ENCODE measurements at places on chromosomes 12 and 14.

DNA sequence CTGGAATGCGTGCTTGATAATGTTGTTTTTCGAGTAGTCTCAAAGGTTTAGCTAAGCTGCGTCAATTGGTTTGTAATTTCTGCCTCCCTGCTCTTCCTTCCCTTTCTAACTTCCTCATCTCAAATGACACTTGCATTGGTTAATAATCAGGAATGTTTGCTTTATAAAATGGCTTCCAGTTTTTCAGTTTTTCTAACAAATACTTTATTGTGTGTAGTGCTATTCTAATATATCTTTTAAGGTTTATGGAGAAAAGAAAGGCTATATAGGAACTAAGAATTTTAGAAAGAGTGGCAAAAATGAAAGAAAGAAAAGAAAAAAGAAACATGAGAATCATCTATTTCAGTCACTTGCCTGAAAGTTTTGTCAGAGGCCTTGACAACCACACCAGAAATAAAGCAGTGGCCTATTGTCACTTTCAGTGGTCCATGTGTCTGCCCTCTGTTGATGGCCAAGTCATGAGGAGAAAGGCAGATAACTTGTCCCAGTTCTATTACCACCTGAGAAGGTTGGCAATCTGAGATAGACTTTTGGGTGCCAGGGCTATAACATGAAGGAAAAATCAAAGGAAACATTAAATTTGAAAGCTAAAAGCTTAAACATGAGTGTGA is 221.9 kb upstream of the KITLG start:
- no peak for DNase-seq

GRCh38 chr14:54353694-54354093 is 43.1 kb upstream of the CDKN3 start:
- DNase-seq = no peak

GRCh38 chr12:113186033-113186365 is 478 bp downstream of the RITA1 start:
- DNase-seq = no peak

GRCh38 chr12:91882910-91883309 is 262.7 kb downstream of the BTG1 start:
- no peak for DNase-seq

GRCh38 chr12:79555028-79555925 is 135.5 kb downstream of the PAWR start:
- no peak for DNase-seq

GRCh38 chr12:77795699-77796098 is 35.0 kb upstream of the NAV3 start:
- no peak for DNase-seq

- no peak for DNase-seq
Observed at GRCh38 chr14:71398450-71398849, 491.2 kb downstream of the PCNX1 start.

DNA sequence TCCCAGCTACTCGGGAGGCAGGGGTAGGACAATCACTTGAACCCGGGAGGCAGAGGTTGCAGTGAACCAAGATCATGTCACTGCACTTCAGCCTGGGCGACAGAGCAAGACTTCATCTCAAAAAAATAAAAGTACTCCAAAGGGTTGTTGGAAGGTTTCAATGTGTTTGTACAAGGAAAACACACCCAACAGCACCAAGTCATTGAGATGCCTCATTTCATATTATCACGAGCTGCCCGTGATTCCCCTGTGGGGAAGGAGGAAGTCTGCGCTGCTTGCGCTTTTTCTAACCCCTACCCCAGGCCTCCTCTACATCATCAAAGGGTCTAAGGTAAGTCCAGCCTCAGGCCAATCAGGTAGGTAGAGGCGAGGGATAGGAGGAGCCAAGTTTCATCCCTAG is 73.6 kb downstream of the KDM2B start:
- no peak for DNase-seq

- DNase-seq = no peak
Observed at GRCh38 chr12:86134561-86134960, 121.6 kb downstream of the MGAT4C start.

DNA sequence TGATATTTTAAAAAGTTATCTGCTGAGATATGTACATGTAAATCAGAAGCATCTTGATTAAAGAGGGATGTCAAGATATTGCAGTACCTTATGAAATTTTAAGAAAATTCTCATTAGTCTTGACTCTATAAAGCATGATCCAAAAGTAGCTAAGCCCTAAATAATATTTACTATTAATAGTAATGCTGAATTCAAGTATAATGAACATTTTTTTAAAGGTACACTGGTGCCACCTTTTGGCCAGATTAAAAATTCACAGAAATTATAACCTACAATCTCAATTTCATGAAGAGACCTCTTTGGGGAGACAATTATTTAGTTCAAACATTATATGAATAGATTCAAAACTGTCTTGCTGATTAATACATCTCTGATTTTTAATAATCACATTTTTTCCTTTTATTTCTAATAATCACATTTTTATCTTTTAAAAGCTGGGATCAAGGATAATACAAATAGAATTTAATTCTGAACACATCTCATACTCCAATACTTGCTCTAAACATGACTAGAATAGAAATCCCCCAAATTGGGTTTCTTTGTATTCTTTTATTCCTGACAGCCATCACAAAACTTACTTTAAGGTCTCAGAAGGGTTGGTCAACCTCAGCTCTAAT is 13.4 kb downstream of the AKAP5 start:
- no peak for DNase-seq

GRCh38 chr14:105168979-105169507 is 467 bp upstream of the JAG2 start:
- no peak for DNase-seq

- no peak for DNase-seq
Observed at GRCh38 chr12:22543246-22544037, 900 bp downstream of the C2CD5 start.

- DNase-seq = no peak
Observed at GRCh38 chr14:26974965-26975364, 377.1 kb upstream of the NOVA1 start.

- no peak for DNase-seq
Observed at GRCh38 chr12:123519141-123520001, 14.1 kb downstream of the RILPL1 start.

- DNase-seq = no peak
Observed at GRCh38 chr12:28140404-28140803, 49.9 kb upstream of the CCDC91 start.

GRCh38 chr14:104383088-104383995 is 196.2 kb upstream of the C14orf180 start:
- DNase-seq = no peak
